ENCODE measurements at places on chromosomes 4 and X. TPM values are rescaled to one million over a fixed set of nuclear protein-coding genes. Genes with fewer than 3 reads are reported as not detected.

The AMOT gene
- total RNA-seq, result 10.8 TPM

- no peak for DNase-seq
Measured at GRCh38 chr4:96097040-96097607, 257.2 kb downstream of the PDHA2 start.

- DNase-seq, result no peak
Measured at GRCh38 chr4:11435557-11435956, 6.9 kb upstream of the HS3ST1 start.

The PDHA1 gene
- 75.3 TPM for total RNA-seq

- no peak for DNase-seq
Measured at GRCh38 chr4:158796370-158797140, 27.7 kb downstream of the FNIP2 start.

DNA sequence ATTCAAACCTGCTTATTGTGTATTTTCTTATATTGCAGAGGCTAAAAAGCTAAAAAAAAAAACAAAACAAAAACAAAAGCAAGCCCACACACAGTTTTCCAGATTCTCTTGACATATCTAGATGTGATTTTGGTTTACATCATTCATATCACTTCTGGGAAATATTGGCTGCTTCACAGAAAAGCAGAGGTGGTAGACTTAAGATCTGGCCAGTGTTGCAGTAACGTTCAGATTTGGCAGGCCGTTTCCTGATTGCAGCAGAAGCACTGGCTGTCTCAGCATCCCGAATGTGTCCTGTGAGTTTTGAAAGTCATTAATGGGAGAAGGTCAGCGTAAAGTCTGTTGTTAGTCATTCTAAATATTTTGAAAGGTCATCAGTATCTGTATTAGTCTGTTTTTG, 2062.0 kb downstream of the ARAP2 start:
- no peak for DNase-seq

- DNase-seq, result no peak
Measured at GRCh38 chrX:50905334-50905733, 5.2 kb upstream of the BMP15 start.

- no peak for DNase-seq
Measured at GRCh38 chrX:154799556-154800348, 5.5 kb downstream of the MPP1 start.

The BTK gene
- total RNA-seq, result 0.94 TPM

- DNase-seq, result no peak
Measured at GRCh38 chr4:133390198-133390855, 241.2 kb downstream of the PCDH10 start.

GRCh38 chr4:60344908-60345307, 855.2 kb upstream of the ADGRL3 start:
- no peak for DNase-seq

DNA sequence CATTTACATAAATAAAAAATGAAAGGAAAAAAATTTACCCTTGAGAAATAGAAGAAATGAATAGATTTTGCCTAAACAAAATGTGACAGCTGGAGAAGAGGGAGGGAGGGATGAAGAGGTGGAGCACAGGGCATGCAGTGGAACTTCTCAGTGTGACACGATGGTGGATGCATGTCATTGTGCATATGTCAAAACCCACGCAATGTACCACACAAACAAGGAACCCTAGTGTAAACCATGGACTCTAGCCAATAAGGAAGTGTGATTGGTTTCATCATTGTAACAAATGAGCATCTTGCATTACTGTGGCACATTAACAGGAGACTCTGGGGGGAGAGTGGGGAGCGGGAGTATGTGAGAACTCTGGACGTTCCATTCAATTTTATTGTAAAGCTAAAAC, 58.6 kb downstream of the GATB start:
- DNase-seq, result no peak

The ADH7 gene
- not detected for total RNA-seq

DNA sequence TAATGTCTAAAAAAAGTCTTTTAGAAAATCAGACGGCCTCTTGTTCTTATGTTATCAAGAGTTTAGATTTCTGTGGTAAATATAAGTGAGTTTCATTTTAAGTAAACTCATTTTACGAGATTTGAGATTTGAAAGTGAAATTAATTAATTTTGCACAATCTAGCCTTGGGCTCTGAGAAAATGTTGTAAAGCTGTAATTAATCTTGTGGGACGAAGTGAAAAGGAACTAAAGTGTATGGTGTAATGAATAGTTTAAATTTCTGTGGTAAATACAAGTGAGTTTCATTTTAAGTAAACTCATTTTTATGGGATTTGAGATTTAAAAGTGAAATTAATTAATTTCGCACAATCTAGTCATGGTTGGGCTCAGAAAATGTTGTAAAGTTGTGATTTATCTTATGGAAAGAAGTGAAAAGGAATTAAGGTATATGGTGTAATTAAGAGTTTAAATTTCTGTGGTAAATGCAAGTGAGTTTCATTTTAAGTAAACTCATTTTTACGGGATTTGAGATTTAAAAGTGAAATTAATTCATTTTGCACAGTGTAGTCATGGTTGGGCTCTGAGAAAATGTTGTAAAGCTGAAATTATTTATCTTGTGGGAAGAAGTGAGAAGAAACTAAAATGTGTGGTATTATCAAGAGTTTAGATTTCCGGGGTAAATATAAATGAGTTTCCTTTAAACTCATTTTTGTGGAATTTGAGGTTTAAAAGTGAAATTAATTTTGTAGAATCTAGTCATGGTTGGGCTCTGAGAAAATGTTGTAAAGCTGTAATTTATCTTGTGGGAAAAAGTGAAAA, 1.6 kb downstream of the SCML1 start:
- no peak for DNase-seq

DNA sequence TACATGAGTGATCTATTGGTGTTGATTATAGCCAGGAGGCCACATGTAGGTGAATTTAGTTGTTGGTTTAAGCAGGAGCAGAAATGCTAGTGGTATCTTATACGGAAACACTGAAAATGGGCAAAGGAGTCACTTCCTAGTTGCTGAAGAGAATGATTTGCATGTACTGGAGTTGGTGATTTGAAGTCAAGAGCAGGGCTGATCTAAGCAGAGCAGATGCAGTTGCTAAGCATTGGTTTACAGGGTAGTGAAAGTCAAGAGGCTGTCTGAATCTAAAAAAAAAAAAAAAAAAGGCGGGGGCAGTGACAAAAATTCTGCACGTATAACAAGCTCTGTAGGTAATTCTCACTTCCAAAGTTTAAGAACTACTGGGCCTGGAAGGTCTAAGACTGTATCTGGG, 90.4 kb upstream of the HPRT1 start:
- no peak for DNase-seq

- no peak for DNase-seq
Measured at GRCh38 chr4:31482691-31483090, 762.5 kb downstream of the PCDH7 start.

GRCh38 chr4:2036866-2037265, 22.3 kb upstream of the NAT8L start:
- DNase-seq, result no peak

DNA sequence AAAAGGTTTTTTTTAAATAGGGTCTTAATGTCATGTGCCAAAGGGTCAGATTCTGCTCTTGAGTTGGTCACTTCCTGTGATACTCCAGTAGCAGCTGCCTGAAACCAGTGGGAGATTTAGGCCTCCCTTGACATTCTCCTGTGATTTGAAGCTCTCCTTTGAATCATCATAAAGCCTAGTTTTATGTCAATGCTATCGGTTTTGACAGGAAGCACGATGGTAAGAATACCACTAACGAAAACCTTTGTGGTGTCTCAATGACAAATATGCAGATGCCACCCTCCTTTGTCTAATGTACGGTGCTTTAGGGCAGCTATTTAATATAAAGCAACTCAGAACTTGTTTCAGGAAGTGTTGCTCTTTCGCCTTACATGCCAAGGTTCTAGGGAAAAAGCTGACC, 44.2 kb downstream of the CCNI start:
- DNase-seq, result no peak

DNA sequence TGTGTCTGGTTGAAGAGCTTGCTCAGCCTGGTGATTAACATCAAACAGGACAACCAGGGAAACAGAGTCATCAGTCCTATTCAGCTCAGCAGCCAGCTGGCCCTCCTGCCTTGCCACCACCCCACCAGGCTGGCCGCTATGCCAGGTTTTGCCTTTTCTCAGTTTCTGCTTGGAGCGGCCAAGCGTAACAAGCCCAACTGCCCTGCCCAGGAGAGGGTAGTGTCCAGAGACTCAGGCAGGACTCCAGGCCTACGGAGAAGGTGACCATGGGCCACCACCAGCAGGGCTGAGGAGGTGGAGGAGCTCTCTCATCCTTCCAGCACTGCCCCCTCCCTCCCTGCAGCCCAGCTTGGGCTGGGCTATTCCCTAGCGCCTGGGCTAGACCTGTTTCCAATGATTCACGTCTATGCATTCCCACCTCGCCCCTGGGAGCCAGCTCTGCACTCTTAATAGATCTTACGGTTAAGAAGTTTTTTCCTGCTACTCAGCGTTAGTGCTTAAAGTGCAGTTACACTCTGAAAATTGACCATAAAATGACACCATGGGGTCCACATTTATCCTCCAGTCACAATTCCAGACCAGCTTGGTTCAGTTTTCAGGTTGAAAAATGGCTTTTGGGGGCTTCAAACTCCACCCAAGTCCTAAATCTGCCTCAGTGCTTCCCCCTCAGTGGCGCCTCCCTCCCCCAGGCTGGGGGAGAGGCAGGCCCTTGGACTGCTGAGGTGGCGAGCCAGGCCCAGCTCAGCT, 124.0 kb upstream of the PJA1 start:
- DNase-seq, result no peak

- DNase-seq, result no peak
Measured at GRCh38 chr4:151753056-151753455, 7.8 kb downstream of the GATB start.

The GLRA3 gene
- total RNA-seq, result 5.0 TPM

DNA sequence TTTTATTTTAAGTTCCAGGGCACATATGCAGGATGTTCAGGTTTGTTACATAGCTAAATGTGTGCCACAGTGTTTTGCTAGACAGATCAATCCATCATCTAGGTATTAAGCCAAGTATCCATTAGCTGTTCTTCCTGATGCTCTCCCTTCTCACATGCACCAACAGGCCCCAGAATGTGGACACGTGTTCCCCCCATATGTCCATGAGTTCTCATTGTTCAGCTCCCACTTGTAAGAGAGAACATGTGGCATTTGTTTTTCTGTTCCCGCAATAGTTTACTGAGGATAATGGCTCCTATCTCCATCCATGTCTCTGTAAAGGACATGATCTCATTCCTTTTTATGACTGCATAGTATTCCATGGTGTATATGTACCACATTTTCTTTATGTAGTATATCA, 374.8 kb upstream of the FAT1 start:
- DNase-seq, result no peak

The SGMS2 gene
- total RNA-seq, result 0.94 TPM

The LAS1L gene
- total RNA-seq, result 13.7 TPM

DNA sequence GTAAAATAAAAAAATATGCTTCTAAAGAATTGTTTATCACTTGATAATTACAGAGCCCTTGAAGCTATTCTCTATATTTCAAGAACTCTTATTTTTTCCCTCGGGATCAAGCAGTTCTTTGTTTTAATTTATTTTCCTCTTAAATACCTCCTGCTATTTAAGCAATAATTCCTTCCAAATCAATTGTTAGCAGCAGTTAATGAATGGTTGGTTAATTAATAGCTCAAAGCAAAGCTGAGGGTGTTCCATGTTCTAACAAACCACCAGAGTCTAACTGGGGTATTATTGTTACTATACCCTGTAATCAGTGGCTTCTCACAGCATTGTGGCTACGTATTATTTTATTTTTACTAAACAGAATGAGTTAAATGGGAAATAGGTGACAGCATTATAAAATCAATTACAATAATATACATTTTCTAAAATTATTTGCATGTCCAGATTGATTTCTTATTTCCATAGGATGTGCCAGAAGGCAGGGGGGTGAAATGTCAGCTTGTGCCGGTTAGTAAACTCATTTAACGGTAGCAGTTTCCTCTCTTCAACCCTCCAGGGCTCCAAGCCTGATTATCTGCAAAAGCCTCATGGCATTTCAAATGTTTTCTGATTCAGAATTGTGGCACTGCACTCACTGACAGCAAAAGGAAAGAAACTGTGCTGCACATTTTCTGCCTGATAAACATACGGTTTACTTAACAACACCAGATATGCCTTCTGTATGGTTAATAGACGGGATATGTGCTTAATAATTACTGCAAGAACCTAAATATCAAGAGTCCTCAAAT, 286.9 kb upstream of the EMCN start:
- DNase-seq, result no peak

The C4orf51 gene
- total RNA-seq, result not detected

- DNase-seq, result peak; percentile 12
Measured at GRCh38 chr4:48016141-48017107, at the start of the genes CNGA1 and NIPAL1. CNGA1 (minus strand) TSS chr4:48016681; CDS start chr4:47952689, 63,992 bp downstream. NIPAL1 (plus strand) TSS chr4:48016772; CDS start chr4:48016840, 68 bp downstream.

DNA sequence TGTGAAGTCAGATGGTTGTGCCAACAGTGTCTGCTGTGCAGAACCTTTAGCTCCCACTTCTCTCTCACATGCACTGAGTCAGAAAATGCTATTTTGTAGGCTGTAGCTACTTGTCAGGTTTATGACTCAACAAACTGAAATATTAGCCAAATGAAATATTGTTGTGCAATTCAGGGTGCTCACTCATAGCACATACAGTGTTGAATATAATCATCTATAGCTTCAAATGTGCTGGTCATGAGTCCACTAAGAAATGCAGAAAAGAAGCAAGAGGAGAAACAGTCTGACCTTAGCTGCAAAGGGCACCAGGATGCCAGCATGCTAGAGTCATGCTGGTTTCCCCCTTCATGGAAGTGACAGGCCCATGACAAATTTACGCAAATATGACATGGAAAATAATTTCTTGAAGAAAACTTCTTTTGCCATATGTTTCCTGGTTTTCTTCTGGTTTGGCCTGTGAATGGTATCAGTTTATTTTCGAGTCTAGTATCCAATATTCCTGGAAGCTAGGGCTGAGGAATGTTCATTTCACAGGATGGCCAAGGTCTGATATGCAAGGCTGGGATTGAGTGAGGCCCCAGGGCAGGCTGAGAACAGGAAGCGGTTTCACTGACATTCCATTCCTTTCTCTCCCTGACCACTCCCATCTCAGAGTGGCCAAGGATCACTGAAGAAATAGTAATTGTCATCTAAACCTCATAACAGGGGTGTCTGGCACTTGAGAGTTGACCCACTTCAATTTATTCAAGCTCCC, 10.3 kb upstream of the CXCL2 start:
- DNase-seq, result no peak

DNA sequence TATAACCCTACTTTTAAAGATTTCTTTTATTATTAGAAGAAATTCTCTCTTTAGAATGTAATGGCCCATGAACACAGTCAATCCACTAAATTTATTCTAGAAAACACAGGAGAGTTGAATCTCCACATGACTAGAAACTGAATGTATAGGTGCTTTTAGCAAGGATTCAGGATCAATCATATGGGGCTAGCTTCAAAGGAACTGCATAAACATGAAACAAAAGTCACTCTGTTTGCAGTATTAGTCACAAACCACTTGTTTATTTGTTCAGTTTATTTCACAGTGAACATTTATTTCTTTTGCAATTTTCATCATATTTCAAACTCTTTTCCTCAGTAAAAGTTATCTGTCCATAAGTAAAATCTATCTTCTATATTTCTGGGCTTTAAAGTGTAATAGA, 1604.6 kb downstream of the PCDH18 start:
- DNase-seq, result no peak

The PLA2G12A gene
- 25.0 TPM for total RNA-seq

Data from occipital lobe (tissue), 3 donors.